ENCODE measurements at places on chromosomes 16 and 17.

DNA sequence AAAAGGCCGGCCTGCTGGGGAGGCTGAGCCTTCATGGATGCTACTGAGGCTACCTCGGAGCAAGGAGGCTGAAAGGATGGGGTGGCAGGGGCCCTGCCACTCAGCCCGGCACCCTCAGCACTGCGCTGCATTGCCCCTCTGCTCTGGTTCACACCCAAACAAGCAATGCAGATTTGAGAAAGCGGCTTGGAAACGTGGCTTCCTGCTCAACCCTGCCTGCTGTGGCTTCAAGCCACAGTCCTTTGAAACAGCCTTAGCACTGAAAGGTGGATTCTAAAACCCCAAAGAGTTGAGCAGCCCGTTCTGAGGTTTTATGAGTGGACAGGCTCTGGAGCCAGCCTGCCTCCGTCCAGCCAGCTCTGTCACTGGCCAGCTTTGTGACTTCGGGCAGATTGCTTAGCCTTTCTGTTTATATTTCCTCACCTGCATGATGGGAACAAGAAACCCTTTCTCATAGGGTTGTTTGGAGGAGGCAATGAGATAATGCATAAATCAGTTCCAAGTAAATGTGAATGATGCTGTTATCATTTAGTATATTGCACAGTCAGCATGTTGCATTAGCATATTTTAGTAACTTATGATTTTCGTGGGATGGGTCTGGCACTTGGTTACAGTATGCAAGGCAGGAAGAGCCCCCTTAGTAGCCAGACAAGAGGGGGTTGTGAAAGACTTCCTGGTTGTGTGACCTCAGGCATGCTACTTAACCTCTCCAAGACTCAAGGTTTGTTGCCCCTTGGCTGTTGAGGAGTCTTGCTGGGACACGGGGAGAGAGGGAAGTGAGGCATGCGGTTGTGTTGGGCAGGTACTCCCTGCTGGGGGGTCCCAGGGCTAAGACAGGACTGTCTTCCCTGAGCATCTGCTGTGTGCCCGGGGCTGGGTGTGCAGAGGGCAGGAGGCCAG, 23.6 kb downstream of the CRISPLD2 start:
- no peak for DNase-seq

DNA sequence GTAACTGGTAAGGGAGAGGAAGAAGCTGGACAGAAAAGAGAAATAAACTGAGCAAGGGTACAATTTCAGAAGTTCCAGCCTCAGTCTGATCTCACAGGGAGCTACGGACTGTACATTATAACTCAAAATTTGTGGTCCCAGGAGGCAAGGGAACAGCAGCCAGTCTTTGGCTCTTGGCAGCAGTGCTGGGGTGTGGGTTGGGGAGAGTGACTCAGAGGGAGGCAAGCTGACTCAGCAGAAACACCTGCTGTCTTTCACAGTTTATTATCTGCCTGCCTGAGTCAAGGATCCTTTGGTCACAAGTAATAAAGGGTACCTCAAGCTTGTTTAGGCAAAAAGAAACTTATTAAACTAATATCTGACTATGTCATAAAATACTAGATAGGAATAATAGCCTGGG, 73.5 kb upstream of the KIF2B start:
- DNase-seq = peak; percentile 69

DNA sequence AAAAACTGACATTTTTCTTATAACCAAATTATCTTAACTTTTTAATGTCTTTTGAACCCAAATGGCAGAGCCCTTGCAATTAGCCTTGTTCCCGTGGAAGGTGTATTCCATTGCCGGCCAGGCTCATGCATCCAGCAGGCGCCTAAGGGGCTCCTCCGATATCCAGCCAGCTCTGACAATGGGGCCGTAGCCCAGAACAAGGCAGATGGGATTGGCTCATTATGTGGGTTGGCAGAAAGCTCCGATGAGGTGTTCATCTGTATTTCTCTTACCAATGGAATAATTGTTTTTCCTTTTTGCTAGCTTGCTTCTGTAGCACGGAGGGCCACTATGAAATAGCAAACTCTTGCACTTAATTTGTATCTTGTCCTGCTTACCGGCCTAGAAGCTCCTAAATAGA, 208.2 kb upstream of the CHMP6 start:
- DNase-seq = peak; percentile 36

DNA sequence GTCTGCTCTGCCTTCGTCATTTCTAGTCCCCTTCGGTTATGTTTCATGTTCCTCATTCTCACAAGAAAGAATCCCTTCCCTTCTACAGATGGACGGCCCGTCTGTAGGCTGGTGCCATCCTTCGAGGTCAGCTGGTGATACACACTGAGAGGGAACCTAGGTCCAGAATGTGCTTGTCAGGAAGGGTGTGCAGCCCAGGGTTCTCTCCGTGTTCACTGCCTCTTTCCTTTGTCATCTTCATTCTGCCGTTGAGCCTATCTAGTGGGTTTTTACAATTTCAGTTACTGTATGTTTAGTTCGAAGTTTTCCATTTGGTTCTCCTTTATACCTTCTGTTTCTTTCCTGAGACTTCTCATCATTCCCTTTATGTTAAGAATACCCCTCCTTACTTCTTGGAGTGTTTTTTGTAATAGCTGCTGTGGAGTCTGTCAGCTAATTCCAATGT, 18.9 kb downstream of the KIAA0513 start:
- DNase-seq = no peak

- peak; percentile 17 for DNase-seq
Measured at GRCh38 chr16:53741546-53741945, 37.6 kb downstream of the FTO start.

DNA sequence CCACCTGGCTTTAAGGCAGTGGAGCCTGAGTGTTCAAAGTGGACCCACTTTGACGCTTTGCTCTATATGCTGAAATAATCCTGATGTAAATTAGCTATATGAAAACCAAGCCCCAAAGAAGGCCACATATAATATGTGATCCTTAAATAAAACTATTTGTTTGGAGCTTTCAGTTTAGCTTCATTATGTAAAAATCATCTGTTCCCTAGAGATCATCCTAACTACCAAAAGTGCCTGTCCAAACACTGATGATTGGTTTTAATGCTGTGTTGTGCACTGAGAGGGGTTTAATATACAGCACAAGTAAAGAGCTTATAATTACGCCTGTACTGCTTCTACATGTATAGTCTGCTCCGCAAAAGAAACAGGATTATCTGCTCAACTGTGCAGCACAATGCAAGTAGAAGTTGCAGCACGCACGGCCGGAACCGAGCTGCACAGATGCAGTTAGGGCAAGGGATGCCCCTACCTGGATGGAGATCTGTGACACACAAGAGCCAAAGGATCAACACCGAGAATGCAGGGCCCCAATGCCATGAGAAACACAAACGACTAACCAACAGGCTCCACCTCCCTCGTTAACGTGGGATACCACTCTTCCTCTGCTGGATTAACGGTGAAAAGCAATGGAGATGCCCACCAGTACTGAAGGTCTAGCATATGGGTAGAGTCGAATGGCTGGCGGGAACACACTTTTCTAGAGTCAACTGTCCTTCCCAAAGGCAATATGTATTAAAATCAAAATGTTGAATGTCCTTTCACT, 20.5 kb downstream of the USP7 start:
- no peak for DNase-seq
